ENCODE measurements at places on chromosomes 13 and 19.

DNA sequence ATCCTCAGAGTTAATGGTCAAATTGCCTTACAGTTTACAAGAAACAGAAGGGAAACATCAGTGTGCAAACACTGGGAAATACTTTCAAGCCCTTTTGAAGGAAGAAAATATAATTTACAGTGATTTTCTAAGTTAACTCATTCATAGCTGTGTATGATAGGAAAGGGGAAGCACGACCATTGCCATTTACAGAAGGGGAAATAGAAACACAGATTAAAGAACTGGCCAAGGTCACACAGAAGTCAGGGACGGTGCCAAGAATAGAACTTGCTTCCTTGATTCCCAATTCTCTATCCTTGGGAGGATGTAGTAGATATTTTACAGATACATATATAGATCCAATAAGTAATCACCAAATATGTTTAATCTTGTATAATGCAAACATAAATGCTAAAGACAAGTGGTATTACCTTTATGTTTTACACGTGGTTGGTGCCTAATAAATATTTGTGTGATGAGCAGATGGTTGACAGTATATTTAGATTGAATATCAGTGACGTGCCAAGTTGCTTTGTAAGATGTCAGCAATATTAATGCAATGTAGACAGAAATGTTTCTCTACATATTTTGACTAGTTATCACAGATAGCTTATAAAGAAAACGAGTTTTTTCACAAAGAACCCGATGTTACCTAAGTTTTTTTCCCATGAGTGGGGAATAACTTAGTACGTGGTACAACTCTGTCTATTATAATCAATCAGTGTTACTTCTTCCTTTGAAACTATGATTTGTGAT is 73.1 kb downstream of the FLT1 start:
- no peak for DNase-seq

DNA sequence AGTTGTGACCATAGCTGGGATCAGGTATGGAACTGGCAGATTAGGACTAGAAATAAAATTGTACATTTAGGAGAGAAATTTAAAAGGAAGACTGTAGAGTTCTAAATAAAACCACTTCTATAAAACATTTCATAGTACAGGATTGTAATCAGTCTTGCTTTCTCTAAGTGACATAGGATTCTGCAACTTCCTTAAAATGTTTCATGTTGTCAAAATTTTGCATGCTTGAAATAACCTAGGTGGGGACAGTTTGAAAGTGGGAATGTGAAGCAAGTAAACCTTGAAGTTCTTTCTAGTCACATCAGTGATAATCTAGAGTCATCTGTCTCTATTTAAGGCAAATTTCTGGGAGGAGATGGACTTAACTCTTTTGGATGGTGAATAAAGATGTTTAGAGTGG is 6.7 kb downstream of the TM9SF2 start:
- no peak for DNase-seq

DNA sequence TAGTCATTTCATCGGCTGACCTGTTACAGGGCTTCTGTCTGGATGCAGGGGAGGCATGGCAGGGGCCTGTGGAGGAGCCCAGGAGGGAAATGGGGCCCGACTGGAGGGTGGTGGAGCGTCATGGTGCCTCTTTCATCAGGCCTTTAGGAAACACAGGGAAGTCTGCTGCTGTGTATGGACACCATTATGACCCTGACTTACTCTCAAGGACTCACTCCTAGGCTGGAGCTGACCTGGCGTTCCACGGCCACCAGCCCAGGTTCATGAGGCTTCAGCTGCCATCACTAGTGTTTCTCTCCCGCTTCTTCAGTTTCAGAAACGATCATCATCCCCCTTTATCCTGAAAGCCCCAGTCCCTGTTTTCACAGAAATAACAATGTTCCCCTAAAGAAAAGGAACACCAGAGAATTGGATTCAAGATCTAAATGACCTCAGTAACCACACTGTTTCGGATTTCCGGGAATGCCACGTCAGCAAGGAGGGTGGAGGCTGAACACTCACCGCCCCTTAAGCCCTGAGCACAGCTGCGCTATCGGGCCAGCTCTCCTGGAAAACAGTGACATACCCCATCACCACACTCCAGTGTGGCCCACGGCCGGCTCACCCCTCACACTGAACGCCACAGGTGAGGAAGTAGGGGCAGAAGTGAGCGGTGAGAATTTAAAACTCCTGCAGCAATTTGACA is 67.6 kb downstream of the SOX1 start:
- no peak for DNase-seq

DNA sequence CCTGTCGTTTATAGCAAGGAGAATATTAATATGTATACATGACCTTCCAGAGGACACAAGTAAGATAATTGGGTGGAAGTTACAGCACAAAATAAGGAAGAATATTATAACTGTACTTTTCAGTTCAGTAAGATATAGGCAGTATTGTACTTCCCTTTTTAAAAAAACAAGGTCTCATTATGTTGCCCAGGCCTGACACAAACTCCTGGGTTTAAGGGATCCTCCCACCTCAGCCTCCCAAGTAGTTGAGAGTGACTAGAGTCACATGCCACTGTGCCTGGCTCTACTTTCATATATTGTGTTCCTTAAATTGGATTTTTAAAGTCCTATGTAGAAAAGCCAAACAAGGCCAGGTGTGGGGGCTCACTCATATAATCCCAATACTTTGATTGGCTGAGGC is 19.5 kb upstream of the MAB21L1 start:
- no peak for DNase-seq

DNA sequence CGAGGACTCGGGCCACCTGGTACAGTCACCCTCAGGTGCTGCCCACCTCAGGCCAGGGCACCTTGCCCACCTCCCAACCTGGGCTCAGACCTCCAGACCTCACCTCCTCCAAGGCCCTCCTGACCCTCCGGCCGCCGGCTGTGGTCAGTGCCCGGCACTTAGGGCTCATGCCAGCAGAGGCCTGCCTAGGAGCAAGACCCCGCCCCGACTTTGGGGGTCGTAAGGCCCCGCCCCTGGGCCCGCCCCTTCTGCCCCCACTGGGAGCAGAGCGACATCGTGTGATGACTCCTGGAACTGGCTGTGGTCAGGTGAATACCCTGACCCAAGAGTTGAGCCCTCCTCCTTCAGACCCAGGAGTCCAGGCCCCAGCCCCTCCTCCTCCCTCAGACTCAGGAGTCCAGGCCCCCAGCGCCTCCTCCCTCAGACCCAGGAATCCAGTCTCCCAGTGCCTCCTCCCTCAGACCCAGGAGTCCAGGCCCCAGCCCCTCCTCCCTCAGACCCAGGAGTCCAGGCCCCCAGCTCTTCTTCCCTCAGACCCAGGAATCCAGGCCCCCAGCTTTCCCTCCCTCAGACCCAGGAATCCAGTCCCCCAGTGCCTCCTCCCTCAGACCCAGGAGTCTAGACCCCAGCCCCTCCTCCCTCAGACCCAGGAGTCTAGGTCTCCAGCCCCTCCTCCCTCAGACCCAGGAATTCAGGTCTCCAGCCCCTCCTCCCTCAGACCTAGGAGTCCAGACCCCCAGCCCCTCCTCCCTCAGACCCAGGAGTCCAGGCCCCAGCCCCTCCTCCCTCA is at the start of gene SBK2:
Gene SBK2, minus strand, starts transcription at position 183 of the 790 bp plus-strand sequence. CDS start 839 bp downstream, outside the sequence.
- DNase-seq = peak; percentile 46

DNA sequence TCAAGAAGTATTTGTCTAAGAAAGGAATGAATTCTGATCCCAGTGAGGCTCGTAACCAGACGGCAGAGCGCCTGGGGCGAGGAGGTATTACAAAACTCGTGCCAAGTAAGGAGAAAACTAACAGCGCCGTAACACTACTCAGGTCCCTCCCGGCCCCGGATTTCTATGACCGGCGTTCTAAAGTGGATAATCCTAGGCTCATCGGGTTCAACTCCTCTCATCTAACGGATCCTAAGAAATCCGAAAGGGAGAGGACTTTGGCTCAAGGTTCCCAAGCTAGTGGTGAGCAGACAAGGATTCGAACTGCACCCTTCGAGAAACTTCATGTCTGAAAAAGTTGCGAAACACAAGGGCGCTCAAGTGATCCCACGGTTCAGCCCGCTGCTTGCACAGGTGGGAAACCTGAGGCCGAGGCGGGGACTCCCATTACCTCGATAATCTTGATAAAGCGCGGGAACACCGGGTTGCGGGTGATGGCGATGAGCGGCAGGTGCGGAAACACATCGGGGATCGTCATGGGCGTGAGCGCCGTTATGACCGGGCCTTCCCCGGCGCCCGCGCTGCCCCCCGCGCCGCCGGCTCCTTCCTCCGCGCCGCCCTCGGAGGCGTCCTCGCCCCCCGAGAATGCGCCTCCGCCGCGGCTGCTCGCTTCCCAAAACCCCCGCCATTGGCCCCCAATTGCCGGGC is 529 bp downstream of the LONP1 start:
- DNase-seq = no peak

DNA sequence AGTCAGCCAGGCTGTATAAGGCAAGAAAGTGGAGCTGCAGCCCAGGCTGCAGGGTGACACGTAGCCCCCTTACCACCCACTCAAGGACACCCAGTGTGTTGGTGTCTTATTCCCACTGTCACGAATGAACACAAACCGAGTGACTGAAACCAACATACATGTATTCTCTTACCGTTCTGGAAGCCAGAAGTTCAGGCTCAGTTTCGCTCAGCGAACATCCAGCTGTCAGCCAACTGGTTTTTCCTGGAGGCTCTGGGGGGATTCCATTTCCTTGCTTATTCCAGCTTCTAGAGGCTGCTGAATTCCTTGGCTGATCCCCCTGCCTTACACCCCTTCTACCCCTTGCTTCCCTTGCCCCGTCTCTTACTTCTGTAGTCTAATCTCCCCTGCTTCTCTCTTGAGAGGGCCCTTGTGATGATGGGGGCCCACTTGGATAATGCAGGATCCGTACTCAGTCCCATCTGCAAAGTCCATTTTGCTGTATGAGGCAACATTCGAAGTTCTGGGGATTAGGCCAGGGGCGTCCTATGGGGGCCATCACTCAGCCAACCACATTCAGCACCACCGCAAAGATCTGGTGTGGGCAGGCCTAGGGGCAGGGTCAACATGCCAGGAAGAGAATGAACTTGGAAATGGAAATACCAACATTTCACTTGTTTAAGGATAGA is 47.3 kb upstream of the MTIF3 start:
- no peak for DNase-seq

DNA sequence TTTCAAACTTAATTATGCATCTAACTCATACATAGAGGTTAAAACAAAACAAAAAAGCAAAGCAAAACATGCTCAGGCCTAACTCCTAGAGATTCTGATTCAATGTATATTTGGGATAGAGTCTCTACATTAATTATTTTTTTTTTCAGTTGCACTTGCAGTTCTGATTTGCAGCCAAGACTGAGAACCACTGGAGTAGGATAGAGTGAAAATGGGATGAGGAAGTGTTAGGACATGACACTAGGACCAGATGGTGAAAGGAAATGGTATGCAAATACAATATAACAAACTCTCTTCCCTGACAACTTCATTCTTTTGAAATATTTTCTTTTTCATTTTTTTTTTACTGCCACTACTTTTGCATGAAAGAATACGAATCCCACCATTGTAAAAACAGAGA is 1.8 kb downstream of the CCDC122 start:
- no peak for DNase-seq

DNA sequence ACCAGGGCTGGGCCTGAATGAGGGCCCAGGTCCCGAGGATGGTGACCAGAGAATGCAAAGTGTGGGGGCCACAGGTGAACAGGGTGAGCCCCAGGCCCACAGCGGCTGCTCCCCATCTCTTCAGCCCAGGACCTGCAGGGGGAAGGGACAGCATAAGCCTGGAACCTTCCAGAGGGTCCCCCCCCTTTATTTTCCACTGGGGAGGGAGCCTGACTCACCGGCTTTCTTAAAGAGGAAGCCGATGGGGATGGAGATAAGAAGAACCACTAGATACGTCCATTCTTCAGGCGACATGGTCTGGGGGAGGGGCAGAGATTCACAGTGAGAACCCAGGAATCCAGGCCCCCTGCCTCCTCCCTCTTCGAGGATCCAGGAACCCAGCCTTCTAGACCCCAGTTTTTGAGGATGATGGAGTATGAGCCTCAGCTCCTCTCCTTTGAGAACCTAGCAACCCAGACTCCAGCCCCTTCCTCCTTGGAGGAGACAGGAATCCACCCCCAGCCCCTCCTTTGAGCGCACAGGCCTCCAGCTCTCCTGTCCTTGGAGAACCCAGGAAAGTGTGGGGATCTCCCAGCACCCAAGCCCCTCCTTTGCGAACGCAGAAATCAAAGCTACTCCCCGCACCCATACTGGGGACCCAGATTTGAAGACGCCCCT is 1.0 kb downstream of the MBOAT7 start:
- DNase-seq = no peak

DNA sequence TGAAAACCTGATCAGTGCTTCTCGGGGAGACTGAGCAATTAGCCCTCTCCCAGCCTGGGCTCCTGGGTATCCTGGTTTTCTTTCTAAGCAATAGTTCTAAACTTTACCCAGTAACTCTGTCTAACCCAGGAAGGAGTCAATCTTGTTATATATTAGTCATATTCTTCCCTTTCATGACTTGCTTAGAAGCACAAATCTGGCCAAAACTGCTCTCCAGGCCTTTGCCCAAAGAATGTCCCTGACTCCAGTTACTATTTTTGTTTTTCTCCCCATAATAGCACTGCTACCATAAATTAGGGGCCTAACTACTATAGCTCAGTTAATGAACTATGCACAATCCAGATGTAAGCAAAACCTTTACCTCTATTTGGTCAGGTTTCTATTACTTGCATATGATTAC is 355.8 kb upstream of the HTR2A start:
- DNase-seq = no peak

DNA sequence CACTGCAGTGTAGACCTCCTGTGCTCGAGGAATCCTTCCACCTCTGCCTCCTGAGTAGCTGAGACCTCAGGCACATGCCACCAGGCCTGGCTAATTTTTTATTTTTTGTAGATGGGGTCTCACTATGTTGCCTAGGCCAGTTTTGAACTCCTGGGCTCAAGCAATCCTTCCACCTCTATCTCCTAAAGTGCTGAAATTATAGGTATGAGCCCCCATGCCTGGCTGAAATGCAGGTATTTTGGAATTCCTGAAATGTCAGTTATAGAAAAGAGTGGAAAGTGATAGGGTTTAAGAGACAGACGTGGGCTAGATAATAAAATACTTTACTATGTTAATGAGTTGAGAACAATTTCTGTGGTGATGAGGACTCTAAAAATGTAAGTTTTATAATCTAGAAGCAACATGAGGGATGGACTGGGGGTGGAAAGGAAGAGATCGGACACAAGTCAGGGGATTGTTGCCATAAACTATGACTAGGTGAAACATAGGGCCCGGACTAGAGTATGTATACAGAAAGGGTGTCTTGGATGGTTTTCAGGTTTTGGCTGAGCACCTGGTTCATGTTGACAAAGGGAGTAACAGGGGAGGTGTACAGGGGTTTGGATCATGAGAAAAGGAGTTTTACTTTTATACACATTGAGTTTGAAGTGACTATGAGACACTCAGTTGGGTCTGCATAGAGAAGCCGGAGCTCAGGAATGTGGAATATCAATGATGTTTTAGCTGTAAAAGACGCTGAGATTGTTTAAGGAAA is 165.6 kb upstream of the STARD13 start:
- DNase-seq = no peak

DNA sequence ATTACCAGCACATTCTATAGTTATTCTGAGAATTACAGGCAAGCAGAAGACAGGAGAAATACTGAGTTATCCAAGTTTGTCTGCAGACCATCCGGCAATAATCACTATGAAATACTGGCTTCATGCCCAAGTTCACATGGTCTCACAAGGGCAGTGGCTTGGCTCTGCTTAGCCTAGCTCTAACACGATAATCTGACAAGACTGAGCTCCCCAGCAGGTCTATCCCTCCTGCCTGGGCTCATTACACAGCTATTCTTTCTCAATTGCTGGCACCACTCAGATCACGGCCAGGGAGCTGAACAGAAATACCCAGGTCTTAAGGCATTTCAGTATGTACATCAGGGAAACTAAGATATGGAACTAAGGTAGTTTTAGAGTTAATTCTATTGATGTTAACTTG is 361.6 kb upstream of the PCDH20 start:
- DNase-seq = no peak

GRCh38 chr13:21917086-21918015 is 246.5 kb downstream of the FGF9 start:
- no peak for DNase-seq

All from cerebellar cortex (tissue), 1 donor.